ENCODE measurements at places on chromosomes 5 and 9.

DNA sequence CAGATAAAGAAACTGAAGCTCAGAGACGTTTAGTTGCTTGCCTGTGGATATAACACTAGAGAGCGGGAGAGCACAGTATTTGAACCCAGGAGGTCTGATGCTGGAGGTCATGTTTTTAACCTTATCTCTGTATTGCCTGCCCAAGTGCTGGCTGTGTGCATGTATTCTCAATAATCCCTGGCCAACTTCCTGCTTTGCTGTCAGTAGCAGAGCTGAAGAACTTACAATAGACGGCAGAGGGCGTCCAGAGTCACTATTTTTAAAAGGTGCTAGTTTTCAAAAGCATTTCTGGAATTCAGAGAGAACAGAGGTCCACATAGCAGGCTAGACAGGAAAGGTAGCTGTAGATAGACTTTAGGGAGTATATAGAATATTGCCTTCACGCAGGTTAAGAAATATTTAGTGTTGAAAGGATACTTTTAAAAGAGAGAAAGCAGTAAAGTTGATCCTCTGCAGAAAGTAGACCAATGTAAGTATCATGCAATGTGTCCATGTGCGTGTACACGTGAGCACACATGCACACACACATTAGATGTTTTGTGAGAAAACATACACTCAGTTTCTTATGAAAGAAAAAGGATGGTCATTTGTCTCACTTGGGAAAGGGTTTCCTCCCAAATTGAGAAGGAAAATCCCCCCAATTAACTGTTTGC is 46.3 kb downstream of the PTCD2 start:
- DNase-seq, result peak; percentile 9

- no peak for DNase-seq
These were observed 114.0 kb downstream of the CARTPT start for GRCh38 chr5:71832812-71833715.

GRCh38 chr5:94672746-94673145 is 54.3 kb downstream of the SLF1 start:
- no peak for DNase-seq

DNA sequence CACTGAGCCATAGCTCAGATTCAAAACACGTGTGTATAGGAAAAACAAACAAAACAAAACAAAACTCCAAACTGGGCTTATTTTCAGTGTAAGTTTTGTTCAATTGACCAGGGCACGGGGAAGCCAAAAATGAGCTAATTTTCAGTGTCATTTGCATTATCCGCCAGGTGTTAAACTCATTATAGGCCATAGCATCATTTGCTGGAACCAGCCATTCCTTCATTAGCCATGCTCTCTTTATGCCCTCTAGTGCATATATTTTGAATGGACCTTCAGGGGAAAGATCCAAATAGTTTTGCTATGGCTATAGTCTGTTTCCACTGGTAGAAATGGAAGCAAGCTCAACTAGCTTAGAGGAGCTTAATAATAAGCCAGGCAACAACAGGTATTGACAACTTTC is 1205.2 kb upstream of the DMAC1 start:
- no peak for DNase-seq

DNA sequence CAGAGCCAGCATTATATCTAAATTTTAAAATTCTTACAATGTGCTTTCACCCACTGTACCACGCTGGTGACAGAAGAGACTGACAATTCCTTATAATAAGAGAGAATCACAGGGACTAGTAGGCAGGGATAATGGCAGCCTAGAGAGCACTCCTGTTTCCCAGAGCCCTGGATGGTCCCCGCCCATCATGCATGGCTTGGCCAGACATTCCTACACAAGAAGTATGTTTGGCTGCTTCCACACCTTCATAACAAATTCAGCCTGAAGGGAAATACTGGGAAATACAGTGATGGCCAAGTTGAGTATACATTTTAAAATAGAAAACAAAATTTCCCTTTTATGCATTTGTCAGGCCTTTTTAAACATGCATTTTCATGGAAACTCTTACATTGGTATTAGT is 193.5 kb upstream of the ELL2 start:
- DNase-seq, result no peak

GRCh38 chr5:171313481-171314206 is 4.6 kb downstream of the TLX3 start:
- no peak for DNase-seq

- DNase-seq, result no peak
These were observed 17.8 kb downstream of the C9orf85 start for GRCh38 chr9:71929223-71929622.

DNA sequence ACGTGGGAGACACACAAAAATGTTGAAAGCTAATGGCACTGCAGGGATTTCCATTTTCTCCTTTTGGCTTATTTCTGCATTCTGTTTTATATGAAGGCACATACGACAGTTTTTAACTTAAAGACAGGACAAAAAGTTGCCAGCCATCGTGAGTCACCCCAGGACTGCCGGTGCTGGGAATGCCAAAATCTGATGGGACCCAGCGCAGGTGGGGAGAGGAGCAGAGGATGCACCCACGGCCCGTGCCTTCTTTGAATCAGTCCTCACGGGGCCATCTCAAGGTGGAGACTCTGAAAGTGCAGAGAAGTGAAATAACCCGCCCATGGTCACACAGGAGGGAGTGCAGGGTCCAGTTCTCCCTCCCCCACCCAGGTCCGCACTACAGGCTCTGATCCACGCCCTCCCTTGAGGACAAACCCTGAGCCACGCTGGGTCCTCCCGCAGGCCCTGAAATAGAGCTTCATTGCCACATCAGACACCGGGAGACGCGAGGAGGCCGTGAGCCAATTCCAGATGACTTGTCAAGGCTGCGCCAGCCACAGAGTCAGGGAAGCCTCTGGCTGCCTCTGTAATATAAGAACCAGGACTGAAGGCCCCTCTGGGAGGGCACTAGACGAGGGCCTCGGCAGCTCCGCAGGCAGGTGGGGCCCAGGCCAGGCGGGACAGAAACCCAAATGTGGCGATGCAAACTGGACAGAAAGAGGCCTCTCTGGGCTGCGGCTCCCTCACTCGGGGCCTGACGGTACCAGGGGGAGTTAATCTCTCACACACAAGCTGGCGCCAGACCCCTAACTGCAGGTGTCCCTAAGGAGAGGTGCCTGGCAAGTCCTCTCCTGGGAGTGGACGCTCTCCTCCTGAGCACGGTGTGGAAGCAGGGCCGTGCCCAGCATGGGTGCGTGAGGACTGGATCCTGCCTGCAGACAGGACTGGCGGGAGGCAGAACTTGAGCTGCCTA is 22.9 kb downstream of the ADAMTS2 start:
- no peak for DNase-seq

DNA sequence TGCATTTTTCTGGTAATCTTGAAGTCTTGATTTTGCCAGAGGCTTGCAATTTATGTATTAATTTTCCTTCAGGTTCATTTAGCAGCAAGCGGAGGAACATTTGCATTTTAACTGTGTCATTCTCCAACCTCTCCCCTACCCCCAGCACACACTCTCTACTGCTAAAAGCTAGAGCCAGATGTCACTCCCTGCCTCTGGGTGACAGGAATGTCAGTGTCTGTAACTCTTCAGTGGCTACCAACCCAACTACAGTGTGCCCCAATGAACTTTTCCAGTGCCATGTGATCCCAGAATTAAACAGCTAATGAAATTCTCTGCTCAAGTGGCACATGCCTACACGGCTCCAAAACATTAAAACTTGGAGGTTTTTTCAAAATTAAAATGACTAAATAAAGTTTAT is 260.3 kb downstream of the GOLPH3 start:
- DNase-seq, result no peak

GRCh38 chr9:113659039-113659438 is 195.5 kb downstream of the RGS3 start:
- no peak for DNase-seq

DNA sequence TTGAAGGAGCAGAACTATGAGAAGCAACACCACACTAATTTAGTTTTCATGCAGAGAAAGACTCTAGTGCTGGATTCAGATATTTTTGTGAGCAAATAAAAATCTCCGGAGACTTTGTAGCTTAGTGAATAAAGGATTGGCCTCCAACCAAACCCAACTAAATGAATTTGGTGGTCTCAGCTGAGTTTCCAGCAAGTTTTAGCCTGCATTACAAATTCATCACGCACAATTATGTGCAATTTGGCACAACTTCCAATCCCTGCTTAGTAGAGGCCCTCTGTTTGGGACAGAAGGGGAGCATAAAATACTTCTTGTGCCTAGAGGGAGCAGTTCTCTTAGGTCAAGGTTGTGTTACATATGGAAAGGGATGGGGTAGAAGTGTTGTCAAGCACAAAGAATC is 112.3 kb upstream of the ADAMTSL1 start:
- no peak for DNase-seq

- DNase-seq, result no peak
These were observed 21.6 kb downstream of the UBAC1 start for GRCh38 chr9:135939351-135940265.

DNA sequence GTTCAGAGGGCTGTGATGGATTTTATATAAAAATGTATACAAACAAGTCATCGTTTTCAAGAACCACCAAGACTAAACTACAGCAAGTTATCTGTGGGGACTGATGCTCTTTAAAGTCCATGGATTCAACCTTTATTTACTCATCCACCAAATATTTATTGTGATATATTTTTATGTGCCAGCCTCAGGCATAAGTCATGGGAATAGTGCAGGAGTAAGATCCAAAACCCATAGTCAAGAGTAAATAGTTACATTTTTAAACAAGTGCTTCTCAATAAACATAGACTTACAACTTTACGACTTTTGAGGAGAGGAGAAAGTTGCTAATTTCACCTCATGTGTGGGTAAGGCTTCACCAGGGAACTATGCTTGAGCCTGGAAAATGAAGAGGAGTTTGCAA is 24.6 kb downstream of the MACIR start:
- DNase-seq, result no peak

DNA sequence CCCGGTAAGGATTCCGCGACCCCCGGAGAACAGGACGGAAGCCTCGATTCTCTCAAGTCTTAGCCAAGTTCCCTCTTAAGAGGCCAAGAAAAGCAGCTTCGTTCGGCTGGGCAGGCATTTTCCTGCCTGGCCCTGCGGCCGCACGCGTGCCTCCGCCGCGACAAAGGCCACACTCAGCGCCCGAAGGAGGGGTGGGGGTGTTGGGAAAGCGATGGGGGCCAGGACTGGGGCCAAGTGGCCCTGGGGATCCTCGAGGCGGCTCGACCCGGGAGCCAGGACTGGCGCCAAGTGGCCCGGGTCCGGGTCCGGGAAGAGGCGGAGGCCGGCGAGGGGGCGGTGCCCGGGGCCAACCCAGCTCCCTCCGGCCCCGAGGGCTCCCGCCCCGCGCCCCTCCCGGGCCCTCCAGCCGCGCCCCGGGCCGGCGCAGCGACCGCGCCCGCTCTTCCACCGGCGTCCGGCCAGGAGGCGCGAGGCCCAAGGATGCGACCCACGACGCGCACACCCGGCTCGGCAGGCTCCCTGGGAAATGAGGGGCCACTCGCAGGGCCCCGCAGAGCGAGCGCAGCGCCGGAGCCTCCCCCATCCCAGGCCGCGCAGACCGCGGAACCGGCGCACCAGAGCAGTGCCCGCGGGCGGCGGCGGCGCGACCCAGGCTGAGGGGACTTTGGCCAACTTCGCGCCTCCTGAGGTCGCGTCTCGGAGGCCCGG is 756 bp downstream of the VAV2 start:
- no peak for DNase-seq

GRCh38 chr5:7714697-7715096 is 136.2 kb downstream of the CFAP90 start:
- DNase-seq, result no peak

DNA sequence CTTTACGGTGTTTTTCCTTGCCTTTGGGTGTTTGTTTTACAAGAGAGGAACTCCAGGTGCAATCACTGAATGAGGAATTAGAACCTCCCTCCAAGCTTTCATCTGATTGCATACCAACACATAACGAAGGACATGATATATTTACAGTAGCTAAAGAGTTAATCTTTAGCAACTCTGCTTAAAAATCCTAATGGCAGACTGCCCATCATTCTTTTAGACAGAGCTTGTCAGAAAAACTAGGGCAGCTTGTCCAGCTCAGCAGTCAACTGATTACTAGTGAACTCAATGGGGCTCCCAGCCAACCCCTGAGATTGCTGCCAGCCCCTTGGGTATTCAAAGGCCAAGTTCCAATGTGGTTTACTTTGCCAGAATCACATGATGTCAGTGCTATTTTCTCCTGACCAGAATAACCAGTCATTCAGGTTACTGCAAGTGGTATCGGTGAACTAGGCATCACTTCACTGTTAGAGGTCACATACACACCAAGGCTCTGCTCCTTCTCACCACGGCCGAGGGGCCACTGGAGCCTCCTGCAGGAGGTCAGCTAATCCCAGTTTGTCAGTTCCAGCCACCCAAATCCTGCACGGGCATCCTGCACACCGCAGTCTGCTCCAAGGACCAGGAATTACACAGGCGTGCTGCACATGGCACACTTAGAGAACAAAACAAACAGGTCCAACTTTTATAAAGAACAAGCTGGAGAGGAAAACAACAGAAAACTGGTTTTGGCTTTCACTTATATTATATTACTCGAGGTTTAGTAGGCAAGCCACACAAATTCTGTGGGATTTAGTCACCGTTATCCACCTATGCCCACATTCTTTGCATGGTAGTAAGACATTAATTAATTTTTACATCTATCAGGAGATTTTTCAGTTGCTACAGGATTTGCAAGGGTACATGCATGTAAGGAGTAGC is 62.5 kb downstream of the NFIB start:
- no peak for DNase-seq

- DNase-seq, result no peak
These were observed 10.1 kb upstream of the ZNF474 start for GRCh38 chr5:122119205-122119604.

DNA sequence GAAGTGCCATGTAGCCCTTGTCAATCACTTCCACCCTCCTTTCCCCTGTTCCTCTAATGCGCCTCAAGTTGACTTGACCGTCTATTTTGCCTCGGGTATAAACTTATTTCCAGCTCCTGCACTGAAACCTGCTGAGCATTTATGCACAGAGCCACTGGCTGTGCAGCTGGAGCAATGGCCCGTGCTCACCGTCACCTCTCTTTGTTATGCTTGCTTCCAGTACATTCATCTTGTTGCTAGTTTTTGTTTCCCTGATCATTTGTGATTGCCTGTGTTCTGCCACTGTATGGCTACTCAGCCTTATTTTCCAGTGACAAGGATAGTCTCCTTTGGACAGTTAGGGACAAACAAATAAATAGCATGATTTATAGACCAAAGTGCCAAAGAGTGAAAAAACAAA is 183.1 kb upstream of the C9orf72 start:
- no peak for DNase-seq

GRCh38 chr5:63963080-63963735 is 963 bp upstream of the HTR1A start:
- DNase-seq, result no peak

- no peak for DNase-seq
These were observed 58.7 kb upstream of the EPB41L4B start for GRCh38 chr9:109379513-109379912.

DNA sequence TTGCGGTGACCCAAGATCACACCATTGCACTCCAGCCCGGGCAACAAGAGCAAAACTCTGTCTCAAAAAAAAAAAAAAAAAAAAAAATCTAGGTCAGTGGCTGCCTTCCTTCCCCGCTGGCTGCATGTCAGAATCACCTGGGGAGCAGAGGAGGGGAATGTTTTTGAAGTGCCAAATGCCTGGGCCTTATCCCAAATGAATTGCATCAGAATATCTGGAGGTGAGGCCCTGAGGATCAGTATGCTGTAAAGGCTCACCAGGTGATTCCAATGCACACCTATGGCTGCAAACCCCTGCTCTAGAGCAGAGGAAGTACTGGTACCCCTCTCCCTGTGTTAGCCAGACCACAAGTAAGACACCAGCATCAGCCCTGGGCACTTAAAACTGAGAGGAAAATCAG is 44.7 kb upstream of the GABRP start:
- no peak for DNase-seq
